Endothelial cell of umbilical vein (primary cell): ENCODE measurements at places on chromosomes 16 and 17.
A peak's percentile ranks its signal among the peaks of the same experiment; 100 is the strongest.

- DNase-seq, result no peak
These were observed 8.9 kb upstream of the KRT19 start for GRCh38 chr17:41536741-41537613.

- DNase-seq, result no peak
These were observed 78.2 kb upstream of the TMEM97 start for GRCh38 chr17:28240688-28241340.

DNA sequence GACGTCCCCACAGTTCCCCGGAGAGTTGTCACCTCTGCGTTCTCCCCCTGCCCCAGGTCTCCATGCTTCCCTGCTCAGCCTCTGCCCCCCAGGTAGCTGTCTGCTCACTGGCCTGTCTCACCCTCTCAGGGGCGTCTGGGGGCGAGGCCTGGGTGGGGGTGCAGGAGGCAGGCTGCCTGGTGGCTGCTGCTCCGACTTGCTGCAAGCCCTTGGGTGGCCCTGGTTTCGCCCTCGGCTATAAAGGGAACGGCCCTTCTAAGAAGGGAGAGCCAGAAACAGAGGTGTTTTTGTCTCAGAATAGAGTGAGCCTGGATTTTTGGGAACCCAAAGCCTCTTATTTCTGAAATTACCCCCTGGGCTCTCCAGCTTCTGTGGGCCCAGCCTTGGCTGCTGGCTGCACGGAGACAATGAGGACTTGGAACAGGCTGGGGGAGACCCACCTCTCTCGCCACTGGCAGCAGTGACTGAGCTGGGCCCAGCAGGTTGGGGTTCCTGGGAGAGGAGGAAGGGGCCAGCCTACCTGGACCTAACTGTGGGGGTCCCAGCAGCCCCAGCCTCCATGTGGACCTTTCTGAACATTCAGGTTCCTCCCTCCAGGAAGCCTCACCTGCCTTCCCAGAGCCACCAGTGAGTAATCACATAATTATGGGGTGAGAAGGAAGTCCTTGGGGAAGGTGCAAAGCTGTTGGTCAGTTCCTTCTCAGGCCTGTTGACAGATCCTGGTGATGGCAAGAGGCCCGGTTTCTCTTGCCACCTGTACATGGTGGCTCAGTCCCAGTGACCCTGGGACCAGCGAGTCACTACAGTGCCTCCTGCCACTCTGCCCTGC is 15.5 kb upstream of the SPNS2 start:
- no peak for DNase-seq

GRCh38 chr16:70670175-70670574 is 15.7 kb downstream of the MTSS2 start:
- DNase-seq, result no peak

- DNase-seq, result peak; percentile 95
These were observed 14.4 kb downstream of the TTC19 start for GRCh38 chr17:16013943-16014407.

DNA sequence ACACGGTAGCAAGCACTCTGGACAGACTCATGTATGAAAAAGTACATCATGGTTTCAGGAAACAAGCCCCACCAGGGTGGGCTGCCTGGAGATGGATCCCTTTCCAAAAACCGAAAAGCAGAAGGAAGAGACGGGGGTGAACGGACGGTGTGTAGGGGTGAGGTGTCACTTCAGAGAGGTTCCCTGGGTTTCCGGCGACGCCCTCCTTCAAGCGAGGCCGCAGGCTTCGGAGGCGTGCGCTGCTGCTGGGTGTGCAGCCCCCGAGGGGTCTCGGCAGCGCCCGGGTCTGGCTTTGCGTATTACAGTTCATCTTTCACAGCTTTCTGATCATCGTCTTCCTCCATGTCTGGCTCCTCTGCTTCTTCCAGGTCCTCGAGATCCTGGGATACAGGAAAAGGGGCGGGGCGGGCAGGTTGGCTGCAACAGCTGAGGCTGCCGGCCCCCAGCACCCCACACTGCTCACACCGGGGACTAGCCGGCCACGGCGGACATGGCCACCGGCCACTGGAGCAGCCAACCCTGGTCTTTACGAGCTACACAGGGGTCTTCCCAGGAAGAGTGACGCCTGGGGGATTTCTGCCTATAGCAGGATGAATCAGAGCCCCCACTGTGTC is 9.0 kb upstream of the PPP1R27 start:
- no peak for DNase-seq

DNA sequence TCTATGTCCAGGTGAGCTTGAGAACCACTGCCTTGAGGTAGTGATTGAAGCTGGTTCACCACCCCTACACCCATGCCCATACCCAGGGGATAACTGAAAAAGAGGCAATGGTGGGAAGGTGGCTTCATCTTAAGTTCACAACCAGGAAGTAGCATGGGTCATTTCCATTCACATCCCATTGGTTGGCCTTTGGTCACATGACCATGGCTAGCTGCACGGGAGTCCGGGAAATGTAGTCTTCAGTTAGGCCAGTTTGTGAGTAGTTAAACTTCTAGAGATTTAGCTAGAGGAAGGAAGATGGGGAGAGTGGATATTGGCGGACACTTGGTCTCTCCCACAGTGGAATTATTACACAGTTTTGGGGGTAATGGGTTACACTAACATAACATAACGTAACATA is 92.9 kb downstream of the RGS9 start:
- DNase-seq, result no peak

DNA sequence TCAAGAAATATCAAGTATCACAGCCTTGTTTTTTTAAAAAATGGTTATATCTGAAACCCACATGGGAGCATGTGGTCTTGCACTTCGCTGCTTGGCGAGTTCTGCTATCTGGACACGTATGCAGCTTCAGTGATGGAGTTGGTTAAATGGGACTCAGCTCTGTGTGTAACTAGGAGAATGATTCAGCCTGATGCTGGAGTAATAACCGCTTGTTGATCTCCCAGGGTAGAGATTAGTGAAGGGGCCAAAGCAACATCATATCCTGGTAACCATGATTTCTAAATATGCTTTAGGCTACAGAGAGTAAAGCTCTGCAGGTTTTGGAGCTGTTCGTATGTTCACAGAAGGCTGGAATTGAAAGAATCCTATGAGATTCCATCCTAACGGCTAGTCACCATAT is 63.2 kb downstream of the IQCK start:
- DNase-seq, result no peak

DNA sequence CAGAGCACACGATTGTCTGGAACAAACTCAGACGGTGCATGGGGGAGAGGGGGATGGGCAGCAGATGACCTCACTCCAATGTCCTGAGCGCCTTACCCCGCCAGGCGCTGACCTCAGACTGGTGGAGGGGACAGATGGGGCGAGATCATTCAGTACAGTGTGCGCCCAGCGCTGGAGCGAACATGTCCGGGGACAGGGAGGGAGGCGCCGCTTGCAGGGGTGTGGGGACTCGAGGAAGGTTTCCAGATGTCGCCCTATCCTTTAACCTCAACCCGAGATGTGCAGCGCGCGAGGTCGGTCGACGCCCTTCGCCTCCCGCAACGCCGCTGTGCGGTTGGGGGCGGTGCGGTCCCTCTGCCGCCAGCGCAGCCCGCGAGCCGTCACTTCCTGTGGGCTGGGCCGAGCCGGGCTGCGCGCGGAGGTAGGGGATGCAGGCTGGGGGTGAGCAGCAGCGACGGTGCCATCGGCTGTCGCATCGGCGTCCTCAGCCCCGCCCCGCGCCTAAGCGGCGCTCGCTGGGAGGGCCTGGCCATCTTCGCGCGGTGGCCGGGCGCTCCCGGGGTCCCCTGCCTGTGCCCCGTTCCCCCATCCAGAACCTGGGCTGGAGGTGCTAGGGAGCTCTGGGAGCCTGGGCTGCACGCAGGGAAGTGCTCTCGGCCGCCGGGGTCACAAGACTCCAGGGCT is 5.3 kb upstream of the CDR2L start:
- DNase-seq, result peak; percentile 47

DNA sequence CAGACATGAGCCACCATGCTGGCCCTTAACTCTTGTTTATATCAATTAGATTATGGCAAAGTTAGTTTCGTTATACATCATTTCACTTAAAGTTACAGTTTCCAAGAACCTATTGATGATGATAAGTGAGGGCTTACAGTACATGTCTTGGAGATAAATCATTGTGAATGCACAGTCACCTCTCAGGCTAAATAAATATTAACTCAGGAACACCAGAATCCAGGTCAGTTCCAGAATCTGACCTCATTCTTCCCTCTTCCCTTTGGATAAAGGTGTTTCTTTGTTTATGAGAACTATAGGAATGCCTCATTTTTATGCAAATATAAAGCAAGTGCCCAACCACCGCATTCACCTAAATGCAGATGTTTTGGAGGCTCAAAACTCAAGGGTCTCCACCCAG is 48.4 kb upstream of the CRYM start:
- no peak for DNase-seq

- DNase-seq, result no peak
These were observed 101.1 kb downstream of the C16orf78 start for GRCh38 chr16:49474741-49475140.

DNA sequence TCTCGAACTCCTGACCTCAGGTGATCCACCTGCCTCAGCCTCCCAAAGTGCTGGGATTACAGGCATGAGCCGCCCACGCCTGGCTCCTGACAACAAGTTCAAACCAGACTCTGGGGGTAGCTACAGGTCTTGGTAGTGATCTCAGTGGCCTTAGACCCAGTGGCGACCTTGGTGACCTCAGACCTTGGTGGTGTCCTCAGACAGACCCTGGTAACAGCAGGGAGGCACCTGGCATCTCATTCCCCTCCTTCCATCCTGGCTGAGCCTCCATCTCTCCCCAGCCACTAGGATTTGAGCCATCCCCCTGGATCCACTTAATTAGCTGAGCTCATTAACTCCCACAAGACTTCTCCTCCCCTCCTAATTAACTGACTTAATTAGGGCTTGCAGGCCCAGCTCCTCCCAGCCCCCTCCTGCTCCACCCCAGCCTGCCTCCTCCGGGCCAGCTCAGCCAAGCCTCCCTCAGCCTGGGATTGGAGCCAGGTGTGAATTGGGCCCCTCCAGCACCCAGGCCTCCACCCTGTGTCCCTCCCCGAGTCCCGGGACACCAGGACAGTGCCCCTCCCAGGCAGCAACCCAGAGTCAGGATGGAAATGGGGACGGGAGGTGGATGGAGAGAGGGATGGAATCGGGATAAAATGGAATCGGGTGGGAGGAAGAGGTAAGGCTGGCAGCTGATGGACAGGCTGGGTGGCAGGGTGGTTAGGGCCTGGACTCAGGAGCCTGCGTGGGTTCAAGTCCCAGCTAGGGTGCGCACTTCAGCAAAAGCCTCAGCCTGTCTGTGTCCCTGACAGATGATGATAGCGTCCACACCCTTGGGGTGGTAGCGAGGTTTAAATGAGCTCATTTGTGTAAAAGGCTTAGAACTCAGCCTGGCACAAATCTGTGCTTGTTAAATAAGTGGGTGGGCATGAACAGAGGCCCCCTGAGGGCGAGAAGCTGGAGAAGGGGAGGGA is 11.2 kb upstream of the SBK1 start:
- DNase-seq, result no peak

GRCh38 chr17:10171581-10171981 is 26.8 kb downstream of the GAS7 start:
- DNase-seq, result no peak

DNA sequence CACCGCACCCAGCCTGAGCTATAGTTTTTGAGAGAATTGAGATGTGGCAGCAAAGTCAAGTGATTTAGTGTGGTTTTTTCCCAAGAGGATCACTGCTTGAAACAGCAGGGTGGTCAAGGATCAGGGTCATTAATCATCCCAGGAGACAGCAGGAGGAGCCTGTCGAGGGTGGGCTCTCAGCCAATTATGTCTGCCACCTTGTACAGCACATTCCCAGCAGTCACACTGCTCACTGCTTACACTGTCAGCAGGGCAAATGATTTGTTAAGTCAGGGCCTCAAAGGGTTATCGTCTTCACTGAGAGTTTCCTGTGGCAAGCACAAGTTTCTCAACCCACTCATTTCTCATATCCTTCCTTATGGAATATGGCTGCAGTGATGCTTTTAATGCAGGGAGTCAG is 13.2 kb downstream of the B3GNT9 start:
- DNase-seq, result peak; percentile 96

DNA sequence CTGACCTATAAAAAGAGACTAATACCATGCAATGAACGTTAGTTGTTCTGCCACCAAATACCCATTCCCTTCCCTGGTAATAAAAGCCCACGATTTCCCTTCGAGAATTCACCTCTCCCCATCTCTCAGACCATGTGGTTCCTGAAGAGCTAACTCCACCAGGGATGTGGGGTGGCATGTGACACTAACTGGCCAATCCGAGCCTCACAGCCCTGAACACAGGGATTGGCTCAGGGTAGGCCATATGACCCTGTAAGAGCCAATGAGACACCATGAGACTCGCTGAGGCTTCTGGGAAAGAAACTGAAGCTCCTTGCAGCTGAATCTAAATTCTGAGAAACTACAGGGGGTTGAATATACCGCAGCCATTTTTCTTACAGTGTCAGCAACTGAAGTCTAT is 21.1 kb downstream of the HELZ start:
- DNase-seq, result no peak
